ENCODE measurements at places on chromosomes 7 and 10.

DNA sequence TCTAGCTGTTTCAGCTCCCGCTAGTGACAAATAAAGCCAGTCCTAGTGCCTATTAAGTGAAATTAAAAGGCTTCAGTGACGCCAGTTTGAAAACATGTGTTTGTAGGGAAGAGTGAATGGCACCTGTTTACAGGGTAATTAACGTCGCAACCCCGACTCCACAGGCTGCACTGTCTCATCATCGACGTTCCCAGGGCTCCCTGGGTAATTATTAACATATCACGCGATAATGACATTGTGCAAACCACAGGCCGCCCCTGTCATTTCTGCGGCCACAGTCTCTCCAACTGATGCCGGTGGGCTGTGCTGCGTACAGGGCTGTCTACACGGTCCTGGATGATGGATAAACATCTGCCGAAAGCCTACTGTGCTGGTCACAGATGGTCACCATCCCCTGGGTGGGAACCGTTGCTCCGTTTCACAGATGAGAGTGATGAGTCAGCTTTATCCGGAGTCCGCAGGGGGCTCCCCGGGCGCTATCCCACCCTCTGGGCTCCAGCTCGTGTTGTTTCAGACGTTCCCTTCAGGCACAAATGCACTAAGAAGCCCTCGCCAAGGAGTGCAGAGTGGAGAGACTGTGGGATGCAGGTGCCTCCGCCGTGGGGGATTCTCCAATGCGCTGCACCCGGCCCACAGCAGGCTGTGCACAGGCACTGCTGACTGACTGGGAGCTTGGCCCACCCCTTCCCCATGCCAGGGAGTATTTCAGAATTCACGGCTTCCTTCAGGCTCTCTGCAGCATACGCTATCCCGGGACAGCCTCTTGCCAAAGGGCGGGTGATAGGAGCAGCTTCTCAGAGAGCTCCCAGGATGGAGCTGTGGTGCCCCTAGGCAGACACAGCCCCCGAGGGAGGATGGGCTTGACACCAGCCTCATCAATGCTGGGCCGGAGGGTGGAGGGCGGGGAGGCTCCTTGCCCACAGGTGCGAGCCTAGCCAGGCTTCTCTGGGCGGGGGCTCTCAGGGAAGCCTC is 491.8 kb upstream of the FOXK1 start:
- no peak for DNase-seq

DNA sequence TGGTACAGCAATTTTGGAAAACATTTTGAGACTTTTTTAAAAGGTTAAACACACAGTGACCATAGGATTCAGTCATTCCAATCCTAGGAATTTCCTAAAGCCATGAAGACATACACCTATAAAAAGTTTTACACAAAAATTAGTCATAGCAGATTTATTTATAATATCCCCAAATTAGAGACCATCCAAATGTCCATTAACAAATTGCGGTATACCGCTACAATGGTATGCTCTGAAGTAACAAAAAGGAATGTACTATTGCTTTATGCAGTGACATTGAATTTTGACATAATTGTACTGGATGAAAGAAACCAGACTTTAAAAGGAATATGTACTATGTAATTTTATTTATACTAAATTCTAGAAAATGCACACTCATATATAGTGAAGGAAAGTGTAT is 362.8 kb downstream of the HGF start:
- DNase-seq: no peak

DNA sequence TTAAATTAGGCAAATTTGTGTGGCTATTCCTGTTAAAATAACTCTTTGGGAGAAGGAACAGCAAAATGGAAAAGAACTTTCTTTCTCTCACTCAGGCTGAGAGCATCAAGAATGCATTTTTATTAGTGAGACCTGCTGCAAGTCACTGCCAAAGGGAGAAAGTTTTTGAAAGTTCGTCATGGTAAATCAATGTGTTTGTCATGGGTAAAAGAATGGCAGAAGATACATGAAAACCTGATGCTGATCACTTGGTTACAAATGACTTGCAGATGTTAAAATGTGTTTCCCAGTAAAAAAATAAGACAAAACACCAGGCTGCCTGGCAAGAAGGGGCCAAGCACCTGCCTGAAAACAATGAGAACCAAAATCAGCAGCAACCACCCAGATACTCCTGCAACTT is 484.7 kb upstream of the NRP1 start:
- no peak for DNase-seq

DNA sequence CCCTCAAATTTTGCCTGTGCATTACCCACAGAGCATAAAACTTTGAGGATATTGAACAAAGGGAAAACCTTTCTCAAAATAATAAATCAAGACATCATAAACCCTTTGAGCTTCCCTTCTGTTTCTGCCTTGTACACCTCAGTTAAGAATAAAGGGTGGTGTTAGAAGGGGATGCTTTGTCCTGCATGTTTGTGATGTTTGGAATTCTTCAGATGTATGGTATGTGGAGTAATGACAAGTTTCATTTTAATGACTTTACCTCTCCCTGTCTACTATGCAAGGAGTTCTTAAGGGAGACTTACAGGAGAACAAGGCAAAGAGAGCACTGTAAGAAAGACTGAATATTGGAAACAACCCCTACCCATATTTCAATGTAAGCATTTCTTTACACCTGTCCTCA is 99.2 kb downstream of the HECW1 start:
- DNase-seq: no peak

GRCh38 chr7:106862317-106863089 is 2.6 kb upstream of the PIK3CG start:
- no peak for DNase-seq

- no peak for DNase-seq
Observed at GRCh38 chr10:33302208-33302829, 32.1 kb downstream of the NRP1 start.

- no peak for DNase-seq
Observed at GRCh38 chr7:39272111-39272510, 294.1 kb upstream of the YAE1 start.
